ENCODE measurements at places on chromosomes 4 and X. TPM values are rescaled to one million over a fixed set of nuclear protein-coding genes. Genes with fewer than 3 reads are reported as not detected.

The CPLX1 gene
- total RNA-seq = 4.8 TPM

The OPRPN gene
- total RNA-seq = not detected

The S100P gene
- not detected for total RNA-seq

The P2RY4 gene
- not detected for total RNA-seq

GRCh38 chrX:38960137-38960536 lies 158.9 kb downstream of the MID1IP1 start:
- DNase-seq = no peak

DNA sequence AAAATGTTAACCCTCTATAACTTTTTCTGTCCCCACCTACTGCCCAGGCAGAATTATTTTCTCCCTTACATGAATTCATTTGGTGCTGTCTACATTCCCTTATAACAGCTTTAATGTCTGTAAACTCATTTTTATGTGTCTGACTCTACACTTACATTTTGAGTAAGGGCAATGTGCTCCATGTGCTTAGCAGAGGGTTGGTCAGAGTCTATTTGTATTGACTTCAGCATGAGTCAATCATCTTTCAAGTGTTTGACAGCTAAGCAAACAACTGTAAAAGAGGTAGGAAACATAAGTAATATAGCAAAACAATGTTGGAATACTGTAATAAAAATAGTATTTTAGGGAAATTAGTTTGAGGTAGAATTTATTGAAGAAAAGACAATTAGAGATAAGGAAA lies 6.3 kb downstream of the IL15 start:
- no peak for DNase-seq

- DNase-seq = no peak
These were observed 175.9 kb downstream of the SLC39A8 start for GRCh38 chr4:102169345-102169744.

DNA sequence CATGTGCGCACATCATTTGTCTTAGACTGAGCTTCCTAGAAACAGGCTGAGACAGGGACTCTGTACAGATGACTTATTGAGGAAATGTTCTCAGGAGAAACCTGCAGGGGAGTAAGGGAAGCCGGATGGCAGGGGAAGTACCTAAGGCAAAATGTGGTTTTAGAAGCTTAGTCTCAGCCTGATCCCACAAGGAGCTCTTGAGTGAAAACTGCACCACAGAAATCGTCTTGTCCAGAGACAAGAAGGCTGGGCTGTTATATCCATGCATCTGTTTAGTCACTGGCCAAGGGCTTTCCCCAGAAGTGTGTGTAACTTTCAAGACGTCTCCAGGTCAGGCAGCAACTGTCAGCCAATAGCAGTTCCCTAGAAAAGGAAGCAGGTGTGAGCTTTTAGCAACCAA lies 86.0 kb downstream of the FUNDC1 start:
- no peak for DNase-seq

DNA sequence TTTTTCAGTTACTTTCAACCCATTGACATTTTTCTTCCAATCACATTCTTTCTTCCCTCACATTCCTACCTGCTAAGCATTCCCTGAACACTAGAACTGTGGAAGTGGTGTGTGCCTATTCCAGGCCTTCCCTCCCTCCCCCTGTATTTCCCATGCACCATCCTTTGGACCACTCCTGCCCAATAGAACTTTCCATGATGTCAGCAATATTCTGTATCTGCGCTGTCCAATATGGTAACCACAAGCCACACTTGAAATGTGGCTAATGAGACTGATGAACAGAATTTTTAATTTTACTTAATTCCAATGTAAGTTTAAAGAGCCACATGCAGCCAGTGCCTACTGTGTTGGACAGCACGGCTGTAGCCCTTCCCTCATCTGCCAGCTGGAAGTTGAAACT lies 57.5 kb downstream of the DCTD start:
- no peak for DNase-seq

GRCh38 chr4:96776920-96777527 lies 937.1 kb downstream of the PDHA2 start:
- no peak for DNase-seq

DNA sequence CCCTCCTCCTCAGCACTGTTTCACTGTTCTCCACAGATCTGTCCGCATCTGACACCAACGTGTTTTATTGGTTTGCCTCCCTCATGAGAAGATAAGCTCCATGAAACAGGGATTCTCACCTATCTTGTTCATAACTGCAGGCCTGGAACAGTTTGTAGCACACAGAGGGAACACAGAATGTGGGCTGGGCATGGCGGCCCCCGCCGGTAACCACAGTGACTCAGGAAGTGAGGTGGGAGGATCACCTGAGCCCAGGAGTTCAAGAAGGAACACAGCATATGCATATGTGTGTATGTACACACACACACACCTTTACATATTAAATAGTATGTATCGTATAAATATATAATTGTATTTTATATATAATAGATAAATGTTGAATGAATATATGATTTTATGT lies 168.6 kb downstream of the AFAP1 start:
- DNase-seq = no peak

- DNase-seq = no peak
These were observed 141.4 kb downstream of the STK32B start for GRCh38 chr4:5192678-5193077.

Measured in left ventricle myocardium inferior (tissue), 1 donor.